CD4-positive, CD25-positive, alpha-beta regulatory T cell (primary cell): ENCODE measurements at places on chromosomes 6 and 20. TPM values are rescaled to one million over a fixed set of nuclear protein-coding genes. Genes with fewer than 3 reads are reported as not detected.

Gene DTNBP1
- total RNA-seq, result 22.4 TPM

Gene ENPP5
- not detected for total RNA-seq

Gene CFAP61
- total RNA-seq, result not detected

Gene LMBRD1
- 40.8 TPM for total RNA-seq

Gene LPIN3
- 0.35 TPM for total RNA-seq

Gene DLGAP4
- total RNA-seq, result 43.5 TPM

Gene CRIP3
- total RNA-seq, result 3.8 TPM

Gene MAPK13
- total RNA-seq, result 68.7 TPM

Gene C20orf202
- total RNA-seq, result 0.39 TPM

Gene SRMS
- total RNA-seq, result not detected

Gene PI3
- not detected for total RNA-seq

DNA sequence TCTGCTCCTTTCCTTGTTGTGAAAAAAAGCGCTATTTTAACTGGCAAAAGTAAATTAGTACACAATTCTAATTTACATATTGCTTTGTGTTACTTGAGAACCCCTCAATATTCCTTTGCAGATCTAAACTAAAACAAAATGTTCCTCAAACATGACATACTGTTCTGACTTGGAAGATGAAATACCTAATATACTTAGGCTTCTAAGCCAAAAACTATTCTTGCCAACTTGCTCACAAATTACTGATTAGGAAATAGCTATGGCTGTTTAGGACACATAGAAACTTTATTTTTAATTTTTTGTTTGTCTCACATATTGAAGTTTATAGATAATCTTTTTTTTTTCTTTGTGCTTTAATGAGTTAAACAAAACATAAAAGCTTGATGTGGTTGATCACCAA, 542.2 kb downstream of the GRIK2 start:
- no peak for DNase-seq

DNA sequence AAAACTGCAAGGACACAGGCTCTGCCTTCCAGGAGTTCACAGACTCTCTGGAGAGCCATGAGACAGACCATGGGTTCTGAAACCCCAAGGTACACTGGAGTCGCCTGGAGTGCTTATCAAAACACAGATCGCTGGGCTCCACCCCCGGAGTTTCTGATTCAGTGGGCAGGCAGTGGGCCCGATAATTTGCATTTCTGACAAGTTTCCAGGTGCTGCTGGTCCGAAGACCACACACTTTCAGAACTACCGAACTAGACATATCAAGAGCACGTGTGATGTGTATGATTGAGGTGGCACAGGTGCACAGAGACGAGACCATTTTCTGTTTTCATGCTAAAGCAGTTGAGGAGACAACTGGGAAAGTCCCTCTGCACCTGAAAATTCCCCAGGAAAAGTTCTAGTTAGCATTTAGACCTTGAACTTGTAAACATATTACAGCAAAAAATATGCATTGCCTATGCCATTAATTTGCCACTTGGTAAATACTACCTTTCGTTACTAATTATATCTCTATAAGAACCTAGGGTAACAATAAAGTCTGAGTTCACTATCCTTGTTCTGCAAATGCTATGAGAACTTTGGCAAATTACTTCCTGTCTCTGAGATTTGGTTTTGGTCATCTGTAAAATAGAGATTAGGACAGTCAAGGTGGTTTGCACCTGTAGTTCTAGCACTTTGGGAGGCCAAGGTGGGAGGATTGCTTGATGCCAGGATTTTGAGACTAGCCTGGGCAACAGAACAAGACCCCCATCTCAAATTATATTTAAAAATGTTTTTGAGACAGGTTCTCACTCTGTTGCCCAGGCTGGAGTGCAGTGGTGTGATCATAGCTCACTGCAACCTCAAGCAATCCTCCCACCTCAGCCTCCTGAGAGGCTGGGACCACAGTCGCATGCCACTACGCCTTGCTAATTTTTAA, 14.3 kb upstream of the PIM1 start:
- DNase-seq, result peak; percentile 26

DNA sequence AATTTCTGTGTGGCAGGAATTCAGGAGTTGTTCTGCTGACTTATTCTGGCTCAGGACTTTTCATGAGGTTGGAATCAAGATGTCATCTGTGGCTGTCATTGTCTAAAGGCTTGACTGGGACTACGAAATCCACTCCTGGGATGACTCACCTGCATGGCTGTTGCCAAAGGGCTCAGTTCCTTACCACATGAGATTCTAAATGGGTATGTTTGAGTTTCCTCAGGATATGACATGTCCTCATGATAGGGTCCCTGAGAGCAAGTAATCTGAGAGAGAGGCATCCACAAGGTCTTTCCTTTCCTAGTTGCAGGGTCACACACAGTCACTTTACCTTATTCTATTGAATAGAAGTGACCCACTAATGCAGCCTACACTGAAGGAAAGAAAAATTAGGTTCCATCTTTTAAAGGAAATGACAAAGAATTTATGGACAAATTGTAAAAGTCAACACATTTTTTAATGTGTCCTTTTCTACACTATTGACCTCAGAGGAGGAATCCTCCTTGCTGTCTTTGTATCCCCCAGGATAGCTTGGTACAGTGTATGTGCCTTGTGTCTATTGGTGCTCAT, 1025.0 kb upstream of the GJE1 start:
- DNase-seq, result no peak

DNA sequence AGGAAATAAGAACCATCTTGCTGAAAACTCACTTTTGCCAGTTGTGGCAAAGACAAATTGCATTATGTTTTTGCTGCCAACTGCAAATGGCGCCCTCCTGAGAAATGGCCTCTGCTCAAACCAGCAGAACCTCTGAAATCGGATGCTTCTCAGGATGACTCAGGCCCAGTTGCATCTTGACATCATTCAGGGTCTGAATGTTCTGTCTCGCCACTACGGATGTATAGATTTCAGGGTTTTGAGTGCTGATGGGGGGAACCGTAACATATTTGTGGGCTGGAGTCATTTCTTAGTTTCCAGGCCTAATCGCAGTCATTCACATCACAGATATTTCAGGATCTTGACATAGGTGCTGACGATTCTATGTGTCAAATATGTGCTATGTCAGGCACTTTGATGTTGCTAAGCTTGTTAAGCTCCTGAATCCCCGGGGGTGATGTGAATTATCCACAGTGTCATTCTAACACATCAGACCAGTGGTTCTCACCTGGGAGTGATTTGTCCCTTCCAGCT, 207.1 kb downstream of the NFATC2 start:
- DNase-seq, result no peak

- DNase-seq, result no peak
Measured at GRCh38 chr6:44176130-44176761, 17.6 kb downstream of the CAPN11 start.

DNA sequence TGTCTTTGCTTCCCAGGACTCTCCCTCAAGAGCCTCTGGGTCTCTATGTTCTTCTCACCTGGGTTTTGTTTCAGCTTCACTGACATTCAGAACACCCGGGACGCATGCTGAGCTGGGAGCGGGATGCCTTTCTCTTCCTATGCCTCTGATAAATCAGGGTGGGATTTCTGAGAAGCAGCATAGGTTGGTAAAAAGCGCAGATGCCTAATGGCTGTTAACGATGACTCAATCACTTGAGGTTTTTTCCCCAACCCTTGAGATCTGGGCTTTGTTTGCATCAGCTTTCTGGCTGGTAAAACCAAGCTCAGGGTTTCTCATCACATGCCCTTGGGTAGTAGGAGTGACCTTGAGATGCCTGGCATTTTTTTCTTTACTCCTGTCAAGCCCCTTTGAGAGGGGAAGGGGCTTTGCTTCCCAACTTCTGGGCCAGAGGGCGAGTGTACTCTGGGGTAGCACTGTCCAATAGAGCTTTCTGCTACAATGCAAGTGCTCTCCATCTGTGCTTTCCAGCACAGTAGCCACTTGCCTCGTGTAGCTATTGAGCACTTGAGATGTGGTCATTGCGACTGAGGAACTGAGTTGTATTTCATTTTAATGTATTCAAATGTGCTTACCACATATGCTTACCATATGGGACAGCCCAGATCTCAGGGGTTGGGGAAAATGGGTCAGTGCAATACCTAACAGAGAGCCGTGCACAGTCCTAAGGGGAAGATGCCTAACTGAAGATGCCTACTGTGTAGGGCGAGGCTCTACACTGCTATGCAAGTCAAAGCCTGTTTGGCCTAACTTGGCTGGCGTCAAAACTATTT, 69.1 kb downstream of the PPP1R14C start:
- DNase-seq, result no peak

DNA sequence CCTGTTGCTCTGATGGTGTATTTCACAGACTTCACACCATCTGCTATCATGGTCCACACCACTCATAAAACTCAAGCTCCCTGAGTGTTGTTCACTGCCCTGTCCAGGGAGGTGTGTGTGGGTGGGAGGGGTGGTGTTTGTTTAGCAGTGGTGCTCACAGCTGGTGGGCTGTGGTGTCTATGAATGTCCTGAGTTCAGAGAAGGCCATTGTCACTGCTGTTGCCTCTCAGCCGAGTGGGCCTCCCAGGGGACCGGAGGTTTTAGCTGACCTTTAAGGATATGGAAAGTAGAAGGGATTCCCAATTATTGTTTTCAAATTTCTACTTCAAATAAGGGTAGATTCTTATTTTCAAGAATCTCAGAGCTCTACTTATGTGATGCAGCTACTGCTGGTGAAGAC, 45.6 kb downstream of the DTD1 start:
- no peak for DNase-seq

- no peak for DNase-seq
Measured at GRCh38 chr6:111410371-111410770, 72.6 kb downstream of the REV3L start.

GRCh38 chr6:2028457-2029038, 216.9 kb downstream of the GMDS start:
- peak; percentile 33 for DNase-seq

- DNase-seq, result no peak
Measured at GRCh38 chr20:11676630-11677287, 240.9 kb upstream of the BTBD3 start.

DNA sequence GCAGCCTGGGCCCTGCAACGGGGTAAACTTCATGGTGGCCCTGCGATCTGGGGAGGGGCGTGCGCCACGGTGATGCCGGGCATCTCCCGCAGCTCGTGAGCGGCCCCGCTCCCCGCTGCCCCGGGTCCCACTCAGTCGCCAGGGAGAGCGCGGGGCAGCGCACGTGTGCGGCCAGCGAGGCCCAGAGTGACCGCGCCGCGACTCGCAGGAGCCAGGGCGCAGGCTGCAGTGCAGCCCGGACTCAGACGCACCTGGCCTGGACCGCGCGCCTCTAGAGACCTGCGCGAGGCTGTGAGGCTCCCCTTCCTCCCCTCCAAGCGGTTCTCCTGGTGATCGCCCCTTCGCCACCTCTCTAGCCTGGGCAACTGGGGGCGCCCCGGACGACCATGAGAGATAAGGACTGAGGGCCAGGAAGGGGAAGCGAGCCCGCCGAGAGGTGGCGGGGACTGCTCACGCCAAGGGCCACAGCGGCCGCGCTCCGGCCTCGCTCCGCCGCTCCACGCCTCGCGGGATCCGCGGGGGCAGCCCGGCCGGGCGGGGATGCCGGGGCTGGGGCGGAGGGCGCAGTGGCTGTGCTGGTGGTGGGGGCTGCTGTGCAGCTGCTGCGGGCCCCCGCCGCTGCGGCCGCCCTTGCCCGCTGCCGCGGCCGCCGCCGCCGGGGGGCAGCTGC, 652 bp downstream of the BMP6 start:
- no peak for DNase-seq

- DNase-seq, result peak; percentile 28
Measured at GRCh38 chr6:33861722-33862121, 57.9 kb upstream of the MLN start.

GRCh38 chr6:24935366-24936152, at the start of gene RIPOR2:
TSS of gene RIPOR2 (minus strand) at chr6:24935960. CDS start at chr6:24935898, 62 bp downstream.
- peak; percentile 58 for DNase-seq

DNA sequence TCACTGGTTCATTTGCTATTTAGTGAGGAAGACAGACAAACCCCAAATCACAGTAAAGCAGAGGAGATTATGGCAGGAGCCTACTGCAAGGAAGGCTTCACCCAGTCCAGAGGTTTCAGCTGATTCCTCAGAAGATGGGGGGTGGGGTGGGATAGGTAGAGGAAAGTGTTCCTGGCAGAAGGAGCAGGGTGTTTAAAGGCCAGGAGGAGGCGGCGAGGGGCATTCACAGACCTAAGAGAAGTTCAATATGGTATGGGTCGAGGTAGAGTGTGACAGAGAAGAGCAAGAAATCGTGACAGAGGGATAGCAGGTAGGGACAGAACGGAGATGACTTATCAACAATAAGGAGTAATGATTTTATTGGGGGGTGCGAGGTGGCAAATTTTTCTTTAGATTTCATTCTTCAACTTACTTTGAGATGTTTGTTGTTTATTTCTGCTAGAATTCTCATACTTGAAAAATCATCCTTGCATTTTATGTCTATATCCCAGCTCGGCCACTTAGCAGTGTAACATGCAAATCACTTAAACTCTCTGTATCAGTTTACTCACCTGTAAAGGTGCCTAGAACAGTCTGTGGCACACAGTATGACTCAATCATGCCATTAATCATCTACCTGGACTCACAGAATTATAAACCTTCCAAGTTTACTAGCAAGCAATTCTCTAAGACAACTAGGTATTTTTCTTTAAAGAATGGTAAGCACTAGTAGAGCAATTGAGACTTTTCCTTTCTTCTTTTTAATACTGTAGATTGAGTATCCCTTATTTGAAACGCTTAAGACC, 176.7 kb downstream of the REV3L start:
- no peak for DNase-seq

GRCh38 chr6:54981647-54982046, 135.1 kb downstream of the FAM83B start:
- no peak for DNase-seq
